ENCODE measurements at places on chromosomes 3 and 15.

GRCh38 chr3:18127859-18128681 is 297.1 kb downstream of the SATB1 start:
- no peak for DNase-seq

DNA sequence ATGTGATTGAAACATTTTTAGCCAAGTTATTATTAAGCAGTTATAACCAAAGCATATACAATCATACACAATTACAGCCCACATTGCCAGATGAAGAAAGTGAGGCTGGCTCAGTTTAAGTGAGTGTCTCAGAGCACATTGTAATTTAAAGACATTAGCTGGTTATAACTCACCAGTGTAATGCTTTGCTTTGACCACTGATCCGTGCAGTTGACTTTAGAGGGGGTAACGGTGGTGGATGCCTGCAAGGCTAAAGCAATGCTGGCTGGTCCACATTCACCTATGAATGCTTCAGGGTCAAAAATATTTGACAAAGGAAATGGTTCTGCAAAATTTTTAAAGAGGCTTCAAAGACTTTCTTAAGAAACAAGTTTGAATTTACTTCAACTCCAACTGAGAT is 1.2 kb downstream of the C3orf85 start:
- DNase-seq: no peak

GRCh38 chr15:58916962-58917361 is 16.5 kb downstream of the SLTM start:
- no peak for DNase-seq

DNA sequence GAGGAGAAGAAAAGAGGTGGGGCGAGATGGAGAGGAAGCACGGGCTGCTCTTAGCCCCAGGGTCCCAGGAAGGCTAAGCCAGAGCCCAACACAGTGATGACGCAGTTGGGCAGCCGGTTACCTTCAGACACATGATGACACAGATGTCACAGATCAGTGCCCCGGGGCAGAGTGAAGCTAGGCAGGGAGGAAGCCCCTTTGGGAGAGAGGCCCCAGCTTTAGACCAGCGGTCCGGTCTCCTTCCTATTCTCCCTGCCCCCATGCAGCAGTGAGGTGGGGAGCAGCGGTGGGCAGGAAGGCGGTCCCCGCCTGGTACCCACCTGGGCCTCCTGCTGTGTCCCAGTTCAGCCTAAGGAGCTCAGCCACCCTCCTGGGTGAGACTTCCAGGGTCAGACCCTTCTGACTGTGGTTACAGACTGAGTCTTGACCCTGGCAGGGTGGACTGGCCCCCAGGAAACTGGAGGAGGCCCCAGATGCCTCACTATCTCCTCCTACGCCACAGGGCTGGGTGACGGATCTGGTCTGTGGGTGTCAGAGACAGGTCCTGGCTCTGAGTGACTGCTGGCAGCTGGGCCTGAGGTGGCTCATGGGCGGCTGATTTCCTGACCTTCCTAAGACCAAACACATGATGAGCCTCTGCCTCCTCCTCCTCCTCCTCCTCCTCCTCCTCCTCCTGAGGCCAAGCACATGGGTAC is 38.8 kb upstream of the LINGO1 start:
- no peak for DNase-seq

DNA sequence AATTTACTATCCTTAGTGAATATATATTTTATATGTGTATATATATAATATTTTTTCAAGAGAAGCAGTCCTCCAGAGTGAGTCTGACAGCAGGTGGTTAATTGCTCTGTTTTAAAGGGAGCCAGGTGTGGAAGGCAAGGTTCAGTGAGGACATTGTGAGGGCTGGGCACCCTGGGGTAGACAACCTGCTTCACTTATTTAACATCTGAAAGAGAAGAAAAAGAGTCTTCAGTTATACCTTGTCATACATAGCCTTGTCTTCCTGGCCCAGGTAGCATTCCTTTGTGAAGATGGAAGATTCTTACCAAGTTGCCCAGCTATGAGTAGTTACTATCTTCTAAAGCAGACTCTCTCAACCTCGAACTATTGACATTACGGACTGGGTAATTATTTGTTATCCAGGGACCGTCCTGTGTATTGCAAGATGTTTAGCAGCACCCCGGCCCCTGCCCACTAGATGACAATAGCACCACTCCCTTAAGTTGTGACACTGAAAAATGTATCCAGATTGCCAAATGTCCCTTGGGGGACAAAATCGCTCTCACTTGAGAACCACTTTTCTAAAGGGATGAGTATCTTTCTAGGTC is 336.0 kb upstream of the TRIM42 start:
- DNase-seq: no peak

GRCh38 chr3:57060089-57060821 is at the start of gene SPATA12:
SPATA12 (plus strand) TSS chr3:57060664; CDS start chr3:57073695, 13,031 bp downstream.
- peak; percentile 15 for DNase-seq

DNA sequence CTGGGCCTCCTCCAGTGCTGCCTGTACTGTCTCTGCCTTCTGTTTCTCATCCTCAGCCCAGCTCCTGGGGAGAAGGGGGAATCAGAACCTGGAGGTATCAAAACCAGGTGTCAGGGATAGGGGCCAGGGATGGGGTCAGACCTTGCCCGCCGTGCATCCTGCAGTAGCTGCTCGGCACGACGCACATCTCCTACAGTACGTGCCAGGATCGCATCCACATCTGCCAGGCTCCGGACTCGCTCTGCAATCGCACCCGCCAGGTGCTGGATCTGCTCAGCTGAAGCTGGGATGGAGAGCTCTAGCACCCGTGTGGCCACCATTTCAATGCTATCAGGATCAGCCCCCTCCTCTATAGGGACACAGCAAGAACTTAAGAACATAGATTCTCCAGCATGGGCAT is 1.4 kb upstream of the USP19 start:
- DNase-seq: no peak

- DNase-seq: no peak
These were observed 782.2 kb downstream of the VGLL3 start for GRCh38 chr3:86208772-86209171.

DNA sequence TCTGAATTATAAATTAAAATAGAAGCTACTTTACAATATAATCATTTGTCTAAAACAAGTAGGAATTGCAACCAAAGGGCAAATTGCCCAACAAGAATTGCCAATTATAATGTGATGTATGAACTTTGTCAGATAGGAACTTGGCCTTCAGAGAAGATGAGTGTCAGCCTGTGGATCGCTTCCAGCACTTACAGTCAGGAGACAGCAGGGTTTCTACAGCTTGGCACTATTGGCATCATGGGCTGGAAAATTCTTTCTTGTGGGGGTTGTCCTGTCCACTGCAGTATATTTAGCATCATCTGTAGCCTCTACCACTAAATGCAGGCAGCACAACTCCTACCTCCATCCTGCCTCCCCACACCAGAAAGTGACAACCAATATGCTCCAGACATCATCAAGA is 48.1 kb upstream of the CRBN start:
- no peak for DNase-seq

DNA sequence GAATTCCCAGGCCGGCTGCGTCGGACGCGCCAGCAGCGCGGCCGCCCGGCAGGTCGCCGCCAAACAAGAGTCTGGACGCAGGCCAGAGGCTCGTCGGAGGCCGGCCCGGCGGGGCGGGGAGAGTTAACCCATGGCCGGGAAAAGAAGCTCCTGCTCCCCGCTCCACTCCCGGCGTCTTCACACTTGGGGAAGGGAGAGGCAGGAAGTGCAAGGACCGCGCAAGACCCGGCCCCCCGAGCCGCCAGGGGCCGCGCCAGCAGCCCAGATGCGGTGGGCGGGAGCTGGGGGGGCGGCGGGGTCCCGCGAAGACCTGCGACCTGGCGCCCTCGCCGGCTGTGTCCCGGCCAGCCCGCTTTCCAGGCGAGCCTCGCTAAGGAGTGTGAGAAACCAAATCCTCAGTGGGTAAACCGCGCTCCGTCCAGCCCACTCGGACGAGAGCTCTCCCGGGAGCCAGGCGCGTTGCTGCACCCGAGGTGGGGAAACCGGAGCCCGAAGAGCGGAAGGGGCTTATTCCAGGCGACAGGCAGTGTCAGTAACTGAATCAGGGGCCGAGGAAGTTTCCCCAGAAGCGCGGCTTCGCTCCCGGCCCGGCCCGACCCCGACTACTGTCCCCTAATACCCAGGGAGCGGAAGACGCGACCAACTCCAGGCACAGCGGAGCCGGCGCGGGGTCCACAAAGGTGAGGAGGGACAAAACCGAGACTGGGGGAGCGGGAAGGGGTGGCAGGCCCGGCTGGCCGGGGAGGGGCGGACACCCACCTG is 721 bp downstream of the ADAMTS7 start:
- DNase-seq: no peak

DNA sequence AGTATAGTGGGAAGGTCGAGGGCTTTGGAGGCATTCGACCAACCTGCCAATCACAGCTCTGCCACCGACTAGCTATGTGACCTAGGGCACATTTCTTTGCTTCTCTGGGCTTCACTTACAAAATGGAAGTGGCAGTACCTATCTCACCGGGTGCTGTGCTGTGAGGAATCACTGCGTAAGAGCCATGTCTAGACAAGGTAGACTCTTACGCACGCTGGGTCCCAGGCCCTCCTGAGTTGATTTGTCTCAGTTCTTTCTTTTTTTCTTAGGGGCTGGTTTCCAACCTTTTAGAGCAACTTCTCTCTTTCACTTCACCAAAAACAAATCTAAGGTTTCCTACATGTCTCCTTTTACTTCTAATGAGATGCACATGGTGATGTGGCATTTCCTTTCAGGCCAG is 18.8 kb downstream of the CA12 start:
- no peak for DNase-seq

DNA sequence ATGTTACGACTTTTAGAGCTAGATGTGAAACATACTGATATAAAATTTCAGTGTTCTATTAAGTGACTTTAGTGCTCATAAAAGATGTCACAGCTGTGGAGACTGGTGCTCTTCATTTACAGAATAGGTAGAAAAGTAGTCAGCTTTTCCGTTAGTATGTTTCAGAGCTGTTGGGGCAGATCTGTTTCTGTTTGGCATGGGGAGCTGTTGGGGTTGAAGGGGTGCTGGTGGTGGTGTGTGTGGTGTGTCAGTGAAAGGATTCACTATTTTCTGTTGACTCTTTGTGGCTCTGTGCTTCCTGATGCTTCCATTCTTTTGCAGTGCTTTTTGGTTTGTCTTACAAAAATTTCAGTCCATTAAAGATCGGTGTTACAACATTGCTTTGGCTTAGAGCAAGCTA is 3.2 kb downstream of the UBE2E2 start:
- DNase-seq: peak; percentile 46

DNA sequence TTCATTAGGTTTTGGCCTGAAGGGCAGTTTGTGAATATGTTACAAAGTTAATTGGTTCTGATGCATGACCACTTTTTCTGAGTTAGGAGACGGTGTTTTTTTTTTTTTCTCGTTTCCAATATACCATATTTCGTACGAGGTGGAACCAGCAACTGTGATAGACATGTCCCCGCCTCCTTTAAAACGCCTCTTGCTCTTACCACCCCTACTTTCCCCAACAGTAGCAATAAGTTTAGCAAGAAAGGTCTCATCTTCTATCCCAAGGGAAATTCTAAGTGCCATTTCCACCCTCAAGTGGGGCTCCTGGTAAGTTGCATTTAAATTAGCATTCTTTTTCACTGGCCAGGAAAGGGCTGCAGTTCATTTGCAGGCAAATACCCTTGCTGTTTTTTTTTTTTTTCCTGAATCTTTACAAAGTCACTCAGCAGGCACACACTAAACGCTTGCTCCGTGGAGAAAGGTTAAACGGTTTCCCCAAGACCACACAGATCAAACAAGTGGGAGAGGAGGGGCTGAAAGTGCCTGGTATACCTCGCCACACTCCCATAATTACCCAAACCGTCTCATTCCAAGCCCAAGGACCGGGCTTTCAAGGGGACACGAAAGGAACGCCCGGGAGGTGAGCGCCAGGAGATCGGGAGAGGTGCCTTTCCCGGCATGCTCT is 39.5 kb upstream of the MGA start:
- DNase-seq: no peak

- DNase-seq: no peak
These were observed 127.7 kb downstream of the LRRC3B start for GRCh38 chr3:26750263-26750662.

GRCh38 chr15:87628311-87628710 is 628.2 kb downstream of the NTRK3 start:
- DNase-seq: no peak

DNA sequence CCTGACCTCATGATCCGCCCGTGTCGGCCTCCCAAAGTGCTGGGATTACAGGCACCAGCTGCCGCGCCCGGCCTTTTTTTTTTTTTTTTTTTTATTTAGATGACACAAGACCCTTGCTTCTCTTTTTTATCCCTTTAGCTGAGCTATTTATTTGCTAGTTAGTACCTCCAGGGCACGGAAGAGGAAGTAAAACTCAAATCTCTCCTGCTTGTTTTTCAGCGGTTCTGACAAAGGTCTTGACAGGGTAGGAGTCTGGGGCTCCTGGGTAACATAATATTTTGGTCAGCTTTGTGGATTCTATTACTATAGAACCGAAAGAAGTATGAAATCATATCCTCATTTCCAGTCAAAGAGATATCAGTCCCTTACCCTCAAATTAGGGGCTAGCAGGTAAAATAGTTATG is 44.0 kb upstream of the ETV5 start:
- no peak for DNase-seq

DNA sequence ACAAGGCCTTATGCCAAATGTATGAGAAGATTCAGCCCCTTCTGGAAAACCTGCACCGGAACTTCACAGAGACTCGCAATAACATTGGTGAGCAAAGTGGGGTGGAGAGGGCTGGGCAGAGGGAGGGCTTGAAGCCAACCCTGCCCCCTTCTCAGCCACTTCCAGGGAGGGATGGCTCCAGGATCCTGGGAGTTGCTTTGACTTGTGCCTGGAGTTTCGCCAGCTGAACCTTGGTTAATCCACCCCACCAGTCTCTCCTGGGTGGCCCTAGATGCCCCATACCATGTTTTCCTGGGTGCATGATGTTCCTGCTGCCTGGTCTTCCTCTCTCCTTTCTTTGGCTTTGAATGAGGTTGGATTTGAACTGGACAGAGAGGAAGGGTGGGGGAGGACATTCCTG is 10.8 kb downstream of the TBC1D21 start:
- DNase-seq: no peak

- DNase-seq: no peak
These were observed 64.1 kb downstream of the NIPA2 start for GRCh38 chr15:22902578-22902977.

DNA sequence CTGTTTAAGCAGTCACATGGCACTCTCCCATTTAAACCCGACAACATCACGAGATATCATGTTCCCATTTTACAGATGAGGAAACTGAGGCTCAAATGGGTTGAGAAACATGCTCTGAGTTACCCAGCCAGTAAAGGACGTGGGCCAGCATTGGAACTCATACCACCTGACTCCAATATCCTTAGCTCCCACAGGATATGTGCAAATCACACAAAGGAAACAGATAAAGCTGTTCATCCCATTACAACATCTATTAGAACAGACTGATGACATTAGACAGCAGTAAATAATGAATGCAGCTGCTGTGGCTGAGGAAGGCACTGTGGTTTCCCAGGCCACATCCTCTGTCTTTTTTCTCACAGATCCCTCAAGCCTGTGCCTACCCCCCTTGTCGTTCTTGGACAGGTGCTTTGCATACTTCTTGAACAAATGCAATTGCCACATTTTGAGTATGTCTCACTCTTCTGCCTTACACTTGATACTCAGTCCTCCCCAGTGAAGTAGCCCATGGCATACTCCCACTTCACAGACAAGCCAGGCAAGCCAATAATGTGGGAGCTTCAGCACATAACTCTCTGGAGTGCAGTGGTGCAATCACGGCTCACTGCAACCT is 17.7 kb downstream of the FRMD4B start:
- peak; percentile 47 for DNase-seq
